ENCODE measurements at places on chromosomes 7 and 10.

- DNase-seq, result no peak
These were observed 59.6 kb upstream of the TRIM24 start for GRCh38 chr7:138400400-138400886.

- DNase-seq, result peak; percentile 32
These were observed 4.3 kb upstream of the KCNMA1 start for GRCh38 chr10:77641788-77642397.

GRCh38 chr10:83193026-83193425, 946.3 kb upstream of the GHITM start:
- DNase-seq, result no peak

DNA sequence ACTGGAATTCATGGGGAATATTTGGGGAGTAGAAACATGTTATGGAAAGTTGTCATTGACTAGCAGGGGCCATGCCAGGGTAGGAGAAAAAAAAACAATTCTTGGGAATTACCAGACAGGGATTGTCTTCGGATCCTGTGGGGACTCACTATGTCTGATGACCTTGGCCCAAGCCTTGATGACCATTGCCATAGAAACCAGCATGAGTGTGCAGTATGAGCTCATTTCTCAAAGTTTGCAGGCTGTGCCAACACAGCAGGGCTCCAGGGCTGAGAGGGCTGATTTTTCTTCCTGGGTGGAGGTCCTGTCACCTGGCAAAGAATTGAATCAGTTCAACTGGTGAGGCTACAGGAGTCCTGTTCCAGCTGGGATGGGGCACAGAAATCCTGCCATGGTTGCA, 198.3 kb downstream of the ADRA2A start:
- no peak for DNase-seq

DNA sequence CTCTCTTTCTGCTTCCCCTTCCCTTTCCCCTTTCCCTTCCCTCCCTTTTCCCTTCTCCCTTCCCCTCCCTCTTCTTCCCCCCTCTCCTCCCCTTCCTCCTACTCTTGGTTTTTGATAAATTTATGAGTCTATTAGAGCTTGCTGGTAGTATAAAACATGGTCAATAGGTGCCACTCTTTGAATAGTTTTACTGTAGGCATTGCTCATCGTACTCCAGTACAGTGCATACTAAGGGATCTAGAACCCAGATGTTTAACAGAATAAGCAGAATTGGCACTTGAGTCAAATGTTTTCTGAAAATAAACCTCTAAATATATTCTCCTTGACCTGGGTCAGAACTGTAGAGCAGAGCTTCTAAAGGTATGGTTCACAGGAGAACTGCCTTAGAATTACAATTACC, 126.7 kb downstream of the SORCS3 start:
- DNase-seq, result no peak

DNA sequence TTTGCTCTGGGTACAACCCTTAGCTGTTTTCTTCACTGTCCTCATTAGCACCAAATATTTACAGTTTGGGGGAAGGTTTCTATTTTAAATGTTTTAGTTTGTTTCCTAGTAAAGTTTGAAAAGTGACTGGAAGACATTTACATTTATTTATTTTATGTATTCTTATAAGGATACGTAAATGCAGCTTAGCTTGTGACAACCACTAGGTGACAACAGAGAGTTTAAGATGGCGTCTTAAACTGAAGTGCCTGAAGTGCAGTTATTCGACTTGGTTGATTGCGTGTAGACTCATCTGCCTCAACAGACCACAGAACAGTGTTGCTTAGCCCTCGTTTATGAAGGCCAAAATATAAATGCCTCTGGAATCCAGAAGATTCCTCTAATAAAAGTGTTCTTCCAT, 378.2 kb upstream of the MYO3A start:
- no peak for DNase-seq

DNA sequence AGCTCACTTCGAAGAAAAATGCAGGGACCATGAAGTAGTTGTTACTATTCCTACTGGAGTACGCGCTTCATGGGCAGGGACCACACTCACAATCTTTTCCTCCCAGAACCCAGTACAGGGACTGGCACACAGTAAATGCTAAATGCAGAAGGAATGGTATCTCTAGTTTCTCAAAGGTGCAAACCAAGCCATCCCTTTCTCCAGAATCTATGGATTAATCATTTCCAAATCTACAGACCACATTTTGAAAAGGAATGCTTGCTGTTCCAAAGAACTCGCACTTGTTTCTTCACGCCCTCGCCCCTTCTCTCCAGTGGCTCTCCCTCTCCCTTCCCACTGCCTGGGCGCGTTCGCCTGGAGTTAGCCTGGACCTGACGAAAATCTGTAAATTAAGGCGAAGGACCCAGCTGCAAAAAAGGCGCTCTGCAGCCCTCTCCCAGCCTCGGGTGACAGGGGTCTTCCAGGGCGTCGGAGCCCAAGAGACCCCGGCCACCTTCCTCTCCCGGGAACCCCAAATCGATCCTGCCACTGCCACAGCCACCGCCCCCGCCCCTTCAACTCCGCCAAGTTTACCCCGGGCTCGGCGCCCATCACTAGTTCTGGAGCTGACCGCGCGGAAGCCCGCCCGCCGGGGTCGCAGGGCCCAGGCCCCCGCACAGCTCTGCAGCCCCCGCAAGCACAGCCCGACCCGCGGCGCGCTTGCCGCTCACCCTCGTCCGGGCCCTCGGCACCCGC, 527 bp downstream of the PDIA4 start:
- DNase-seq, result no peak

- no peak for DNase-seq
These were observed 225.5 kb upstream of the TCF7L2 start for GRCh38 chr10:112724404-112724991.

GRCh38 chr10:118513174-118513573, 82.3 kb downstream of the PRLHR start:
- no peak for DNase-seq

GRCh38 chr7:81361769-81362312, 408.0 kb downstream of the HGF start:
- no peak for DNase-seq

- no peak for DNase-seq
These were observed 16.7 kb downstream of the TMEM120A start for GRCh38 chr7:75977743-75978142.

- DNase-seq, result no peak
These were observed 62.8 kb upstream of the PRKCQ start for GRCh38 chr10:6642876-6643275.

DNA sequence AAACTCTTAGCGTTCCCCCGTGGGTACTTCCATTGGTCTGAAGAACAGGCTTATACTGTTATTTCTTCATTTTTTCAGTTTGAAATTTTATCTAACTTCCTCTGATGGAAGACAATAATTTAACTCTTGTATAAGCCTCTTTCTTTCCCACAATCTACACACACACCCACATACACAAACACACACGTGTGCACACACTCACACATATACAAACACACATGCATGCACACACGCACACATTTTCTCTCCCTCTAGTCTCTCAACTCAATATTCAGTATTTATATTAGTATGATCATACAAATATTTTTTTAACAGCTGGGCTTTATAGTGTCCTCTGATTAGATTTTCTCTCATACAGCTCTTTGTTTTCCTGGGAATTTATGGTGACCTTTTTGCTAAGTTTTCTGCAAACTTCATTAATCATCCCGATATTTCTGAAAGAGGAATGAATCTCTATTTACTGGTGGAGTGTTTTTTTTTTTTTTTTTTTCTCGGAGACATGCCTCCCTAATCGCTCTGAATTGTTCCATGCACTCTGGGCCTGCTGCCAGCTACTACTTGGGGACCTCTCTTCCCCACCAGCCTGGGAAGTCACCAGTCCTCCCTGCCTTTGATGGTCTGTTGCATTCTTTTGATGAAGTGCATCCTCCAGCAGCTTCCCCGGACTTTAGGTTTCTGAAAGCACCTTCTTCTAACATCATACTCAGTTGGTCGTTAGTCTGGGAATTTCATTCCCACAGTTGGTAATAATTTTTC, 75.5 kb downstream of the ZNF777 start:
- DNase-seq, result no peak

DNA sequence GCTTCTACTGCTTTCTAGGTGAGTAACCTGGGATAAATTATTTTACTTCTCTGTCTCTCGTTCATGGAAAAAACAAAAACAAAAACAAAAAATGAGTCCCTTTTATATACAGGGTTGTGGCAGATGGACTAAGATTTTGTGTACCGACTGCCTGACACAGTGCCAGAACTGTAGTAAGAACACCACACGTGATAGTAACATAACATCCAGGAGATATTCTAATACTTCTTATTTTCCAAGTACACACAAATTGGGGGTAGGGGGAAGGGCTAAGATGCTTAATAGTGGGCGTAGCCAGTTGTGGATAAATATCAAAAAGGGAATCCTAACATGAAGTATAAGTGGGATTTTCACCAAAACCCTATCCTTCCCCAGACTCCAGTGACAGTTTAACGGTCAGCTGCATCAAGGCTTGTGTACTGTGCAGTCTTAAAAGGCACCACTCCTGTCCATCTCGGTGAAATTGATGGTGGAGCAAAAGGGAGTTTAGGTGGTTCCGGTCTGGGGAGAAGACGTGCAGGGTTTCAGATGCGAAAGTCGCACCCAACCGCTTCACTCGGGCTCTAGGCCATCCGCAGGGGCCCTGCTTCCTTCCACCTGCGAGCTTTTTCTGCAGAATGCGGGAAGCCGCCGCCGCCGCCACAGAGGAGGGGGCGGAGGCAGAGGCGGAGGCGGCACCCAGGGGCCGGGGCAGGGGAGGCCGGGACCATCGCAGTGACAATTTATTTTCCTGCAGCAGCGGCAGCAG, at the start of gene STAMBPL1:
Gene STAMBPL1, plus strand, starts transcription at position 712 of the 748 bp plus-strand sequence. CDS start 21,464 bp downstream, outside the sequence.
- peak; percentile 68 for DNase-seq

DNA sequence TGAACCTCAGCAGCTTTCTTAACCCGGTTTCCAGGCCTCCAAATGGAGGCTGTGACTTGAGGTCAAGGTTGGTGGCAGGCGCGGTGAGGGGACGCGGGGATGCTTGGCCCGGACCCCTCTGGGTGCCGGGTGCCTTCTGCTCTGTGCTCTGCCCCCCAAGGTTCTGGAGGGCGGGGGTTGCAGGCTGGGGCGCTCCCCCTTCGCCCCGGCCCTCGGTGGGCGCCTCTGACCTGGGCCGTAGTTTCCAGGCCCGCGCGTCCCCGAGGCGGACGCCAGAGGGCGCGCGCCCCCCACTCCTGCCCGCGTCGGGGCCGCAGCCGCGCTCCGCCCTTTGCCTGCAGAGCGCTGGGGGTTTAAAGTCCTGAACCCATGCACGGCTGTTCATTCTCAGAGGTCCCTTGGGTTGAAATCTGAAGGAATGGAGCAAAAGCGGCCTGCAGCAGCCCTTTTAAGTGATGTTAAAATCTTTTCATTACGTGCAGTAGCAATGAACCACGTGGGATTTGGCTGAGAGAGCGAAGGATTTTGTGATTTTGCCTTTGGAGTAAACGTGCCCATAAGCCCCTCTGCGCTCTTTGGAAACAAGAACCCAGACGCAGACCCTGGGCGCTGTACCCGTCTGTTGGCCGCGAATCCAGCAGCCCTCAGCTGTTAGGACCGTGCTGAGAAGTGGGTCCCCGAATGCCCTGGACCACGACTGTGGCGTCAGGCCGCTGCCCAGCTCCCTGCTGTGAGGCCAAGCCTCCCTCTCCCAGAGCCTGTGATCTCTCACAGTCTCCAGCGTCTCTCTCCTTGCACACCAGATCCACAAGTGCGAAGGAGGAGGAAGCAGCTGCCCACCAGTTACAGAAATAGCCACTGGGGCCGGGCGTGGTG, 135.0 kb downstream of the ACTR3B start:
- DNase-seq, result no peak

DNA sequence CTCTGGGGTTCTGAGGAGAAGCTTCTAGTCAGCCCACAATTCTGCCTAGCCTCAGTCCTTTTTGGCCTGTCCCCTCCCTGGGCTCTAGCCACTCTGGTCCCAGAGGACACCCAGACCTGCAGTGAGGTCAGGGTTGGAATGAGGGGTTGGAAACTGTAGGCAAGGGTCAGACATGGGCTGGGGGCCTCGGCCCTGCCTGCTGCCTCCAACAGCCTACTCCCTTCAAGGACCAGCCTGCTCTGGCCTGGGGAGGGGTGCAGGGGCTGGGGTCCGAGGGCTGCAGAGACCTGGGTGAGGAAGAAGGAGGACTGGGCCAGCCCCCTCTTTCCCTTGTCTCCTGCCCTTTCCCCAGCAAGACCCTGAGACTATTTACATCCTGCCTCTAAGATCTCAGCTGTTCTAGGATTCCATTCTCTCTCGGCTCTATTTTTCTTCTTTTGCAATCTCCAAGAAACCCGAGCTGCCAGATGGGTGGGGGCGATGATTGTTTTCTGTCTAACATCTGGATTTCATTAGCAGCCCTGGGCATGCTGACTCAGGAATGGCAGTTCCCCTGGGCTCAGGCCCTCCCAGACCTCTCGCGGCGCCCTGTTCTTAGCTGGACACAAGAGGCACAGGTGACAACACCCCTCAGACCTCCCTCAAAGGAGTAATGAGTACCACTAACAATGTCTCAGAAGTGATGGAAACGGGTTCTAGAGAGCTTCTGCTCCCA, 23.1 kb downstream of the ZCCHC24 start:
- no peak for DNase-seq

GRCh38 chr7:140597428-140597949, 43.1 kb downstream of the DENND2A start:
- DNase-seq, result no peak

- no peak for DNase-seq
These were observed 6.4 kb upstream of the PDCD4 start for GRCh38 chr10:110865186-110865808.

- no peak for DNase-seq
These were observed 8.4 kb downstream of the CPA2 start for GRCh38 chr7:130274983-130275591.

- DNase-seq, result peak; percentile 56
These were observed 509 bp downstream of the AHR start for GRCh38 chr7:17298840-17299482.

DNA sequence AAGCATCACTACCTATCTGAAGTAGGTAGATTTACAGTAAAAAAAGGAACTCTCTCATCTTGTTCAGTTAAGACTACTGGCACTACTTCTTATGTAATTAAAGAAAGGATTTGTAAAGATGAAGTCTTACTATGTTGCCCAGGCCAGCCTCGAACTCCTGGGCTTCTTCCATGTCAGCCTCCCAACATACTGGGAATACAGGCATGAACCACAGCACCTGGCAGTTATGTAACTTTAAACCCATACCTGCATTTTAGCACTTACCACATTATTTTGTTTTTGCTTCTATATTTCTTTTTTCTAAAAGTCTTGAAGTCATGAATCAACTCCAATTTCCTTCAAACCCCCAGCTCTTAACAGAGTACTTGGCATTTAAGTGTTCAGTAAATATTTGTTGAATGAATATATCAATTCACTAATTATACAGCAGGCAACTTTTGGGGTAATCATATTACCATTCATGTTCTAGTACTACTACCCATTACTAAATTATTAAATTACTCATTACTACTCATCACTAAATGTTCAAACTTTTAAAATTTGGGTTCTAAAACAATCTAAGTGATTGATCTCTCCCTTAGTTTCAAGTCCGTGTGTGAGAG, 31.6 kb upstream of the CCDC71L start:
- no peak for DNase-seq

GRCh38 chr10:116067825-116068224, 205.2 kb downstream of the GFRA1 start:
- DNase-seq, result no peak
